ENCODE measurements at places on chromosomes 7 and 10.

DNA sequence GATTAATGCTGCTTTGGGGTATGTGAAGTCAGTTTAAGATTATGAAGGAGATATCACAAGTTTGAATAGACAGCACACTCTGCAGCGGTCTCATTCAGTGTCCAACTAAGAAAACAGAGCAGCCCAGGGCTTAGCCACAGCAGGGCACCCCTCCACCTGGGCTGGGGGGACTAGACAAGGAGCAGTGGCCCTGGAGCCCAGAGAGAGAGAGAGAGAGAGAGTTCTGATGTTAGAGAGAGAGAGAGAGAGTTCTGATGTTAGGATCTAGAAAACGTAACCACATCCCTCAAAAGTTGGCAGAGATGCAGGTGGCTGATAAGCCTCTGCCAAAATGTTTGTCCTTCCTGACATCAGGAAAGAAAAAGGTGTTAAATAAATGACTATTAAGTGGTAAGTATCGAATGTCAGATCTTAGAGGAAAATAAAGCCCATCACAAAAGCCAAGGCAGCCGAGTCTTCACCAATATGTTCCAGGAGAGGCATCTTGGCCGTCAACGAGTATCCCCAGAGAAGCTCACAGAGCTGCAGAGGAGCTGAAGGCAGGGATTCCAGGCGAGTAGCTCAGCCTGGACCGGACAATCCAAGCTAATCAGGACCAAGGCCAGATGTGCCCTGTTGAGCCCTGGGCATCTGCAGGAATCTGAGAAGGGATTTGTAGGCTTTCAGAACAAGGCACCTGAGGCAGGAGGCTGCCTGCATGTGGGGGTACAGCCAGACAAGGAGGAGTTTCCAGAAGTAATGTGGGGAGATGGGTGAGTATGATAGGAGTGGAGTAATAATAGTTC lies 150.1 kb upstream of the TCF7L2 start:
- DNase-seq: no peak

GRCh38 chr7:19991936-19992335 lies 218.5 kb upstream of the TMEM196 start:
- no peak for DNase-seq

- no peak for DNase-seq
Measured at GRCh38 chr10:131350245-131350644, 38.7 kb upstream of the TCERG1L start.

DNA sequence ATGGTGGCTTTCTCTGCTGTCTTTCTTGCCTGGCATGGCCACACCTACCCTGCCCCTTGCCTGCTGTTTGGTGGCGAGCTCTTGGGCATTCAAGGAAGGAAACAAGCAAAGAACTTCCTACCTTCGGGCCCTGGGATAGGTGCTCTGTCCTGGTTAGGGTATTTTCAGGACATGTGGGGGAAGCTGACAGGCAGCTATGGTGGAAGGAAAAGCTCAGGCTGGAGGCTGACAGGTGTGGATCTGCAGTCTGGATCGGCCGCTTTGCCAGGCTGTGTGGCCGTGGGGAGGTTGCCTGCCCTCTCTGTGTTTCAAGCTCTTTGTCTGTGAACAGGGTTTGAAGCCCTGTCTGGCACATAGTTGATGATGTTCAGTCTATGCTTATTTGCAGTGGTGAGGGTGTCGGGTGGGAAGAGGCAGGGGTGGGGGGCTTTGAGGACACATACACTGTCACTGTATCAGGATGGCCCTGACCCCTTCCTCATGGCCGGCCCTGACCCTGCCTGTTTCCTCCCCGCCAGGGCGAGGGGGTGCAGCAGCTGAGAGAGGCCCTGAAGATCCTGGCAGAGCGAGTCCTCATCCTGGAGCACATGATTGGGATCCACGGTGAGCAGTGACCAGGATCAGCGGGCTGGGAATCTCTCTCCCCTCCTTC lies 73.7 kb downstream of the MYL10 start:
- no peak for DNase-seq

- no peak for DNase-seq
Measured at GRCh38 chr10:31836569-31837406, 91.8 kb downstream of the ARHGAP12 start.
